ENCODE measurements at places on chromosomes 16 and 17.

DNA sequence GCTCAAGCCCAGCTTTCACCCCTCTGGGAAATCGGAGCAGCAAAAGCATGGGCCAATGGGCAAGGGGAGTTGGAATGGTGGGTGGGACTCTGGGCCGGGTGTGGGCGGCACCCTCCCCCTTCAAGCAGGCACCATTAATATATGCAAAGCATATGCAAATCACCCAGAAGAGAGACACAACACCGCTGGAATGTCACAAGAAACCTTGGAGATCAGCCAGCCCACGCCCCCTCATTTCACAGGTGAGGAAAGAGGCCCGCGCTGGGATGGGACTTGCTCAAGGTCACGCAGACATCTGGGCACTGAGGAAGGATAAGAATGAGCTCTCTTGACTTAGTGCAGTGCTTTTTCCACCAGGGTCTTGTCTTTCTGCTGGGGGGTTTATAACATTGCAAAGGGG lies 4.8 kb downstream of the SRCIN1 start:
- no peak for DNase-seq

GRCh38 chr17:35605678-35606077 lies 18.6 kb downstream of the AP2B1 start:
- DNase-seq = no peak

- DNase-seq = no peak
These were observed 41.9 kb upstream of the ENDOV start for GRCh38 chr17:80372922-80373570.

DNA sequence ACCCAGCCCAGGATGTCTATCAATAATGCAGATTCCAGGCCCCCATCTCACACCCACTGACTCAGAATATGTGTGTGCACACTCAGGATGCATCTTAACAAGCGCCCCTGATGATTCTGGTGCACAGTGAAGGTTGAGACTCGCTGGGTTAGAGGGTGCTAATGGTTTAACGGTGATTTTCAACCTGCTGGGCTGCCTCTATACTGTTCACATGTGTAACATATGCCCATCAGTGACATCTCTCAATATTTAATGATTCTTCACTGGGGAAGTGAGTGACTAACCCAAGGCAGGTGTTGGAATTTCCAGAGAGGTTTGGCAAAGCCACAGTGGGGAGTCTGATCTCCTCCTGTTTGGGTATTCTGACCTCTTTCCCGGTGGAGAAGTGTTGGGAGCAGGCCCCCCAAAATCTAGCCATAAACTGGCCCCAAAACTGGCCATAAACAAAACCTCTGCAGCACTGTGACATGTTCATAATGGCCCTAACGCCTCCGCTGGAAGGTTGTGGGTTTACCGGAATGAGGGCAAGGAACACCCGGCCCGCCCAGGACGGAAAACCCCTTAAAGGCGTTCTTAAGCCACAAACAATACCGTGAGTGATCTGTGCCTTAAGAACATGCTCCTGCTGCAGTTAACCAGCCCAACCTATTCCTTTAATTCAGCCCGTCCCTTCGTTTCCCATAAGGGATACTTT lies 4.1 kb upstream of the DOC2B start:
- DNase-seq = no peak

DNA sequence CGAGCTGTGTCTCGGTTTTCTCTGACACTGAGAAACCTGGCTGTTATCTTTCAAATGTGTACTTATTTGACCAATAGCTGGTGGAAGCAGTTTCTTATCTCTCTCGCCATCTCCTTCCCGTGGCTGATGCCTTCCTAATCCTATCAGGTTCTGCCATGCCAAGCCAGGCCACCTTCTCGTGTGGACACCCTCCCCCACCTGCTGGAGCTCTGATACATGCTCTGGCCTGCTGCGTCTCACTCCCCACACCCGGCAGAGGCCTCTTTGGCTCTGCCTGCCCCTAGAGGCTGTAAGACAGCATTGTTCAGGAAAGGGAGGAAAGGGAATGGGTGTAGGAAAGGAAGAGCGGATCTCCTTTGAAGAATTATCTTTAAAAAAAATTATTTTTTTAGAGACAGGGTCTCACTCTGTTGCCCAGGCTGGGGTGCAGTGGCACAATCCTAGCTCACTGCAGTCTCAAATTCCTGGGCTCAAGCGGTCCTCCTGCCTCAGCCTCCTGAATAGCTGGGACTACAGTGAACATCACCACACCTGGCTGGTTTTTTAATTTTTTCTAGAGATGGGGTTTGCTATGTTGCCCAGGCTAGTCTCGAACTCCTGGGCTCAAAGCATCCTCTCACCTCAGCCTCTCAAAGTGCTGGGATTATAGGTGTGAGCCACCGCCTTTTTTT lies 7.5 kb upstream of the ARMC5 start:
- DNase-seq = peak; percentile 64

DNA sequence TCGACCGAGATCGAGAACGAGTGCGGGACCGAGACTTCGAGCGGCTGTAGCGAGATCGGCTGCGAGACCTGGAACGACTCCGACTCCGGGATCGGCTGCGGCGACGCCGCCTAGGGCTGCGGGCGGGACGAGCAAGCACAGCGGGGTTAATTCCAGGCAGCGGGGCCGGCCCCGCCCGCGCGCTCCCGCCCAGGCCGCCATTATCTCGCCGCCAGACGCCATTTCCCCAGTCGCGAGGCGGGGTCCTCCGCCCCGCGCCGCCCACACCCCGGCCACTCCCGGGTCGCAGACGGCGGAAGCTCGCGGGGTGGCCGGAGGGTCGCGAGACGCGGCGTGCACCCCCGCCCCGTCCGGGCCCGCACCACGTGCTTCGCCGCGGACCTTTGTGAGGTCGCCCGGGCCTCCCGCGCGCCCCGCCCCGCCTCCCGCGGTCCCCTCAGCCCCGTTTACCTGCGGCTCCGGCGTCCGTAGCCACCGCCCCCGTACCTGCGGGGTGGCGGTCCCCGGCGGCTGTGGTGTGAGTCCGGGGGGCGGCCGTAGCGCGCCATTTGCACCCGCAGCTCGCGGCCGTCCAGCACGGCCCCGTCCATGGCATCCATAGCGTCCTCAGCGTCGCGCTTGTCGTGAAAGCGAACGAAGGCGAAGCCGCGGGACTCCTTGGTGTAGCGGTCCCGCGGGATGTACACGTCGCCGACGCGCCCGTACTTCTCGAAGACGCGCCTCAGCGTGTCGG lies 616 bp downstream of the SRSF2 start:
- peak; percentile 57 for DNase-seq

DNA sequence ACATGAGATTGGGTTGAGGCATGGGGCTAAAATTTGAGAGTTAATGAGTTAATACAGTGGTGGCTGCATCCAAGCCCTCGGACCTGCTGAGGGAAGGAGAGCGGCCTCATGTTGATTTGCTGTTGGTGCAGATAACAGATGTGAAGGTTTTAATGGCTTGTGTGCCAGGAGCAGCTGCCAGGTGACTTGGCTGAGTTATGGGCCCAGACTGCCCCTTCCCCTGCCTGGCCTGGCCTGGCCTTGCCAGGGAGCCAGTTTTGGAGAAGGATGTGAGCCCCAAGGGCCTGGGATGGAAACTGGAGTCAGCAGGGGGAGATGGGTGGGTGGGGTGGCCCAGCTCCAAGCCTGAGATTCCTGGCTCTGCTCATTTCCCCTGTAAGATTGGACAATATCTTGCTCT lies 230.1 kb downstream of the CBLN1 start:
- no peak for DNase-seq

GRCh38 chr16:56477096-56477878 lies 25.9 kb downstream of the OGFOD1 start:
- DNase-seq = peak; percentile 91

- peak; percentile 97 for DNase-seq
These were observed 468 bp downstream of the IL4R start for GRCh38 chr16:27314161-27314723.

DNA sequence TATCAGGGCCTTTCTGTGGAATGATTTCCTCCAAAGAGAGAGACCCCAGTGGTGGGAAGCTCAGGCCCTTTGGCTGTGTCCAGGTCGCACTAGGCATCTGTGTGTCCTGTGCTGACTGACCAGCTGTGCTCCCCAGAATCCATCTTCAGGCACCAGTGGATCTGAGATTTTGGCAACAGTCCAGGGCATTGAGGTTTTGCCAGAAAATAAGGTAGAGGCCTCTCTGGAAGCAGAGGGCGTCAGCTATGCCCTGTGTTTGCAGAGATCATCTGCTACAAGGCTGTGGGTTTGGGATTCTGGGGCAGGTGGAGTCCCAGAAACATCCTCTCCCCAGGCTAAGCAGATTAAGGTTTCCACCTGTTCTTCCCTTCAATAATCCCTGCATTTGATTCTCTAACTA lies 57.5 kb upstream of the TOB1 start:
- DNase-seq = no peak

DNA sequence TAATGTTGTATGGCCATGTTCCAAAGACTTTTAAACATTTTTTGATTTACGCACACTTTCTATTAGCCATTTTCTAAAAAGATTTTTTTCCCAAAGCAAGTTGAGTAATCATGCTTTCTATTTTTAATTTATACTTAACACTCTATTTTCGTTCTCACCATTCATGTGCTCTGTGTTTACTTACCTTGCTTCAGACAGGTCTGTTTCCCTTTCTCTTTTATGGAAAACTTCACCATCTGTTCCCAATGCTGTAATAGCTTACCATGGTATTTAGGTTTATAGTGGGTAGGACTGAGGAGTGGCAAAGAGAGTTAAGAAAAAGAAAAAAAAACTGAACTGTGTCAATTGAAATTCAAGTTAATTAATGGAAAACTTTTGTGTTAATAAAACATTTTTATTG lies 37.5 kb upstream of the KCNJ16 start:
- DNase-seq = no peak

- no peak for DNase-seq
These were observed 101.0 kb downstream of the SYCE1L start for GRCh38 chr16:77300256-77300655.

GRCh38 chr17:37488009-37488604 lies 1.6 kb upstream of the DUSP14 start:
- peak; percentile 97 for DNase-seq

GRCh38 chr17:38748149-38748891 lies at the start of gene PCGF2:
Gene PCGF2 (minus strand): TSS chr17:38748336. CDS start chr17:38740402, 7,934 bp downstream.
- DNase-seq = peak; percentile 87

- DNase-seq = no peak
These were observed 347.2 kb downstream of the SOX9 start for GRCh38 chr17:72467841-72468653.

- no peak for DNase-seq
These were observed 214.1 kb downstream of the HS3ST3B1 start for GRCh38 chr17:14514973-14515372.
